Thoracic aorta (tissue), 2 donors: ENCODE measurements at places on chromosomes 13 and 19.

DNA sequence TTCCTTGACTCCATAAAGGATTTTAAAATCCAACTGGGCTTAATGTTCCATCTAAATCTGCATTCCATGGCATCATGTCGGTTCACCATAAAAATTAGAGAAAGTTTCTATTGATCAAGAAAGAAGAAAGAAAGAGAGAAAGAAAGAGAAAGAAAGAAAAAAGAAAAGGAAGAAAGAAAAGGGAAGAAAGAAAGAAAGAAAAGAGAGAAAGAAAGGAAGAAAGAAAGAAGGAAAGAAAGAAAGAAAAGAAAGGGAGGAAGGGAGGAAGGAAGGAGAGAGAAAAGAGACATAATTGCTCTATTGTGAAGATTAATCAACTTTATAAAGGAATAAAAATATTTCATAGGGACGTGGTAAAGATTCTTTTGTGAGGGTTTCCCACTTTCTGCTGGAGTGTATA, 329.2 kb downstream of the DLEU7 start:
- no peak for DNase-seq

DNA sequence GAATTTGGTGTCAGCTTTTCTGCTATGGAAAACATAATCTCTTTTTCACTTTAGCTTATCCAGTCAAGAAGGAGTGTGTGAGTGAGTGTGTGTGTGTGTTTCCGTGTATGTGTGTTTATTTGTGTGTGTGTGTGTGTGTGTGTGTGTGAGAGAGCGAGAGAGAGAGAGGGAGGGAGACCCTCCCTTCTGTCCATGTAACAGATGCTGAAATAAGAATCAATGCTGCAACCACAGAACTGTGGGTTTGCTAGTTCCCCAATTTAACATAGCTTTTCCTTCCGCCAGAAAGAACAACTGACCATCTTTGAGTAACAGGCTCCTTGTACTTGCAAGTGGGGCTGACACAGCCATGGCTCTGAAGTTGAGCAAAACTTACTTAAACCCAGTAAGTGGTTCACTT, 5.2 kb downstream of the LCP1 start:
- no peak for DNase-seq

GRCh38 chr19:31613683-31614219, 264.5 kb upstream of the TSHZ3 start:
- no peak for DNase-seq

GRCh38 chr19:51311351-51312257, at the start of gene IGLON5:
Gene IGLON5, plus strand, starts transcription at chr19:51311644. Its CDS starts 204 bp downstream, at chr19:51311848.
- no peak for DNase-seq

DNA sequence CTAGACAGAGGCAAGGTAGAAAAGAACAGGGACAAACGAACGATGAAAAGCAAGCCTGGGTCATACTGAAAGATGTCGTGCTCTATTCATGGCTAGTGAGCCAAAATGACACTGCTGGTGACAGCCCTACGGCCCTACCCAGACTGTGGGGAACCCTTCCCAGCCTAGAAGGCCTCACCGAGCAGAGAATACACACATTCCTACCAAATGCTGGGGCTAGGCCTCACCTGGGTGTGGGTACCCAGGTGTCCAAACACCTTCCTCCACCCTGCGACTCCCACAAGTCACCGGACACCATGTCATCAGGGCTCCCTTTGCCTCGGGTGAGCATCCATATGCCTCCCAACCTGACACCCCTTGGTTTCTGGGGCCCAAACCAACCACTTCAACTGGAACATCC, 85.3 kb upstream of the DOCK9 start:
- DNase-seq, result no peak

- DNase-seq, result no peak
These were observed at the start of gene ZNF296 for GRCh38 chr19:45076029-45076850. Gene ZNF296, minus strand, starts transcription at chr19:45076478. Its CDS starts 105 bp downstream, at chr19:45076373.

GRCh38 chr13:78777396-78777795, 118.4 kb upstream of the OBI1 start:
- no peak for DNase-seq

GRCh38 chr13:58341318-58341717, 709.8 kb downstream of the PCDH17 start:
- no peak for DNase-seq

- DNase-seq, result no peak
These were observed 250.3 kb upstream of the OBI1 start for GRCh38 chr13:78909276-78909675.

DNA sequence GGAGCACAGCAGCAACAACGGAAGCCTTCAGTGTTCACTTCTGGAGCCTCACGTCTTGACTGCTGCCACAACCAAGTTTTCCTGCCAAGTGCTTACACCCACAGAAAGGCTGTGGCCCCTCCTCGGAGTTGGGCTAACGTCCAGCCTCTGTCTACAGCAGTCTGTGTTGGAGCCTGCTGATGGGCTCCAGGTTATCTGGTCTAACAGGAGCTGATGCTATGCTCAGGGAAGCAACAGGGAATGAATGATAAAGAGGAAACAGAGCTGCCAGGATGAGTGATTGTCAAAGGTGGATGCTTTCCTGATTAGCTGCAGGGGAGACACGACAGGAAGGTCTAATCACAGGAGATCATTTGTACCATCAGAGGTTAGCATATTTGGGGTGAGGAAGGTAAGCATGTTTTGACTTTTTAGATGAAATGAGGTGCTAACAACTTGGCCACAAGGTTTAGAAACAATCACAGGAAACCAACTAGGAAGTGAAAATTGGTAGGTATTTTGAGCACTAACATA, 53.8 kb upstream of the RCBTB2 start:
- no peak for DNase-seq

DNA sequence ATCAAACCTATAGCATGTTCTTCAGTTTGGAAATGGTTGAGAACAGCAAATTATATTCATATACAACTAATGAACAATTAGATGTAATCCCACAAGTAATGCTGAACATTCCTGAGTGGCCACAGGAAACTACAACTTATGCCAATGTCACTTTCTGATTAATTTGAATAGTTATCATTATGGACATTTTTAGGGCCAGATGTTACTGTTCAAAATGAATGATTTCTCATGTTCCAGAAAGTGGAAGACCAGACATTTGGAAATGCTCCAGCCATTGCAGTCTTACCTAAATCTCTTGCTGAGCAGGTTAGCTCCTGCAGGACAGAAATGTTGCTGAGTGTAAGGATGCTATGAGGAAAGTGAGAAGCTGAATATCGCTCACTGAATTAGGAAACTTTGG, 819.8 kb downstream of the PCDH9 start:
- DNase-seq, result no peak

DNA sequence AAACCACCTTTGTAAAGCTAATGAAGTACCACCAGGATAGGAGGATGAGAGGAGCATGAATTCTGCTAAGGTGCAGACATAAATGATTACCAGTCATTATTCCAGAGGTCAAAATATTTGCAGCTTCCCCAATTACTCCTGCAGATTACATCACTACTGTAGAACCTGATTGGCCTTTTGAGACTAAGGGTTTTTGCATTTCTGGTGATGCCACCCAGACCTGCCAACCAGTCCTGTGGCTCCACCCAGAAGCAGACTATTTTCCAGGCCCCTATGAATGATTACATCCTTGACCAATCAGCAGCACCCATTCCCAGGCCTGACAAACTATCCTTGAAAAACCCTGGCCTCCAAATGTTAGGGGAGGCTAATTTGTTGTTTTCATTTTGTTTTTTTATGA, 11.2 kb upstream of the KCNC3 start:
- DNase-seq, result no peak

GRCh38 chr13:98570929-98571372, 6.0 kb downstream of the STK24 start:
- DNase-seq, result no peak

GRCh38 chr13:103039183-103039582, 27.0 kb downstream of the SLC10A2 start:
- no peak for DNase-seq

GRCh38 chr13:100339411-100339940, 249.1 kb downstream of the GGACT start:
- DNase-seq, result no peak

GRCh38 chr19:30044273-30045248, 102.5 kb downstream of the URI1 start:
- DNase-seq, result no peak

DNA sequence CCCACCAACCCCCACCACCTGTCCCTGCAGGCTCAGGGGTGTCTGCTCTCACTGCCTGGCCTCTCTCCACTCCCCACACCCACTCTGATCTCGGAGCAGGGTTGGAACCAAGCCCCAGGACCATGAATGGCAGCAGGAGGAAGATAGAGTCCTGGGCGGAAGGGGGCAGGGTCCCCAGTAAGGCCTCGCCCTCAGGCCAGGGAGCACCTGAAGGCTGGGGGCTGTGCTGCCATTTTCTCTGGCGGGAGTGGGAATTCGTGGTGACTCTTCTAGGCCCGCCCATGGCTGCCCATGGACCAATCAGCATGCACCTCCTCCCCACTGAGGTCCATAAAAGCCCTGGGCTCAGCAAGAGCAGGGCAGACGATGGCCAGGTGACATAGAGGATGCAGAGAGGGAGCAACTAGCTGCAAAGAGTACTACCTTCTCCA, 25.0 kb downstream of the KBTBD6 start:
- DNase-seq, result no peak
